ENCODE measurements at places on chromosomes 11 and 22.

- no peak for DNase-seq
These were observed 854.5 kb downstream of the BRD1 start for GRCh38 chr22:48972979-48973693.

DNA sequence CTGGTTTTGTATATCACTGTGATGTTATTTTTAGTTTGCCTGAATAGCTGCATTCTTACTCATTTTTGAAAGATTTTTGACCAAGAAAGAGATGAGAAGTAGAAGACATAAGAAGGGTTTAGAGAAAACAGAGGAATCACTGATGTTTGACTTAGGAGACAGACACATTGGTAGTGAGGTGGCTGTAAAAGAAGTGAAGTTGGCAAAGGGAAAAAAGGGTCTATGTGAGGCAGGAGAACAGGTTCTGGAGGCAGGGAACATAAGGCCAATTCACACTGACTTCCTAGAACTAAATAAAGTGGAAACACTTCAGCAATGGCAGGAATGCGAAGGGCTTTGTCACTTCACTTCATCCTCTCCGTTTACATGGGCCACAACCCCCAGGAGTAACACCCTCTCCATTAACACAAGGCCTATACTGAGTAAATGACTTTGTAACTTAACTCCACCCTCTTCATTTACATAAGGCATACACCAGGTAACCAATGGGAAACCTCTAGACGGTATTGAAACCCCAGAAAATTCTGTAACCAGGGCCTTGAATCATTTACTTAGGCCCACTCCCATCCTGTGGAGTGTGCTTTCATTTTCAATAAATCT lies 36.5 kb downstream of the CTSC start:
- DNase-seq, result no peak

DNA sequence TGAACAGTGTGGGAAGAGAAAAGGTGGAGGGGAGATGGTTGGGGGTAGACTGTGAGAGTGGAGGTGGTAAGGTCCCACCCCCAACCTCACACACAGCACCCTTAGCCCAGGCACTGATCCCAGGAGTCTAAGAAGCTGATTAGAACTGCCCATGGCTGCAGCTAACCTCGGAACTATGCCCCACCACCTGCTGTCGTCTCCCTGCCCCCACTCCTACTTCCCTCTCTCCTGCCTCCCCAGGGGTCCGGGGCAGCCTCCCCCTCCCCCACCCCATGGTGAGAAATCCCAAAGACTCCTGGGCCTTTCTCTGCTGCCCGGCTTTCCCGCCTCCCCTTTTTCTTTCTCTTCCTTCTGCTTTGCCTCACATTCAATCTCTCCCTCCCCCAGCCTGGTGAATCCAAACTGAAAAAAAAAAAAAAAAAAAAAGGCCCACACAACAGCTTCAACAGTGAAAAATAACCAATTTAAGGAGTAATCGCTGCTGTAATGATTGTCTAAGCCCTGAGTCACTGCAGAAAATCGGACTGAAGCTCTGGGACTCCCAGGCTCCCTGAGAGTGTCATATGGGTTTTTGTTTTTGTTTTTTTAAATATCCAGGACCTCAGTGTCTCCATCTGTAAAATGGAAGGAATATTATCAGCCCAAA lies 9.6 kb upstream of the TP53I11 start:
- no peak for DNase-seq

DNA sequence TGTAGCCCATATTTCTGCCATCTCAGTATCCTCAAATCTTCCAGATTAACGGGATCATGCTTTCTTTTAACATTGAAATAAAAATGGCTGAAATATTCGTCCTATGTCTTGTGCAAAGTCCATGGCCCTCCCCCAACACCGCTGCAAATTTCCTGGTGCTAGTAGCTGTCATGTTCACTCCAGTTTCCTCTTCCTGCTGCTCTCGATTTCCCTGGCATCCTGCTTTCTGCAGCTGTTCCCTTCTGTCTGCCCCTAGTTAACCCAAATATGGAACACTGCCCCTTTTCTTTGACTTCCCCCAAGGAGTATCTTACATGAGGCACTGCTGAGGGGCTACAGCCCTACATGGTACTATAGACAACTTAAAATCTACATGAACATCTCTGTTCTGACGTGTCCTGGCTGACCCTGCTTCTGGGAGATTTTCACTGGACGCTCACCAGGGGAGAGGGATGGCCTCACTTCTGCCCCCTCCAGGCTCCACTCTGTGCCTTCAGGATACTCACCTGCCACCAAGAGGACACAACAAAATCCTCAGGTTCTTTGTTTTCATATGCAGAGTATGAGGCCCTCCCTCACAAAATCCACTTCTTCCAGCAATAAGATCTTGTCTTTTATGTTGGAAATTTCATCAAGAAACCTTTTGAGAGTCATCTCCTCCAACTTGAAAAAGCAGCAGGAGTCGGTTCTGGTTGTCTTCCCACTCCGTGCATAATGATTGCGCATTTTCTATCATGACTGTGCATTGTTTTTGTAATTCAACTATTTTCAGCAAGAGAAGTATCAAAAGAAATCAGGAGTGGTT lies 29.5 kb upstream of the SCUBE2 start:
- DNase-seq, result no peak

DNA sequence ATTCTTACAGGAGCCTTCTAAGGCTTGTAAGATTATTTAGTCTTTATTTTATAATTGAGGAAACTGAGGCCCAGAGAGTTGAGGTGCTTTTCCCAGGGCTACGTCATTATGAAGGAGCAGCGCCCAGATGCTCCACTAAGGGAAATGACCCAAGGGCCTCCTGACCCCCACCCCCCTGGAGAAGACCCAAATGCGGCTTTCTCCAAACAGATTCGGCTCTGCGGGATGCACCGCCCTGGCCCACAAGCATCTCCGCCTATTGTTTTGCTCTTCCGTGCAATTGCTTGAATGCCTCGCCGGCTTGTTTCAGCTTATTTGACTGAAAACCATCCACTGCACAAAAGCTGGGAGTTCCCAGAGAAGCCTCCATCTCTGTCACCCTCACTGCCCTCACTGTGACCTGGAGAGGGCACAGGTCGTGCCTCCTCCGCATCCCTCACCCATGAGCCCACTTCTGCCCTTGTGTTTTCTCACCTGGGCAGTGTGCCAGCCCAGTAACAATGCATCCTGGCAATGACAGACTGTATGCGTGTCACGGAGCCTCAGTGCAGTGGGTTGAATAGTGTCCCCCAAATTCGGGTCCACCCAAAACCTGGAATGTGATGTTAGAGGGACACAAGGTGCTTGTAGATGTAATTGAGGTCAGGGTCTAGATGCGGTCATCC lies 790.2 kb downstream of the TBC1D22A start:
- DNase-seq, result no peak

- DNase-seq, result no peak
These were observed 188.4 kb downstream of the SOX6 start for GRCh38 chr11:16167706-16168487.

DNA sequence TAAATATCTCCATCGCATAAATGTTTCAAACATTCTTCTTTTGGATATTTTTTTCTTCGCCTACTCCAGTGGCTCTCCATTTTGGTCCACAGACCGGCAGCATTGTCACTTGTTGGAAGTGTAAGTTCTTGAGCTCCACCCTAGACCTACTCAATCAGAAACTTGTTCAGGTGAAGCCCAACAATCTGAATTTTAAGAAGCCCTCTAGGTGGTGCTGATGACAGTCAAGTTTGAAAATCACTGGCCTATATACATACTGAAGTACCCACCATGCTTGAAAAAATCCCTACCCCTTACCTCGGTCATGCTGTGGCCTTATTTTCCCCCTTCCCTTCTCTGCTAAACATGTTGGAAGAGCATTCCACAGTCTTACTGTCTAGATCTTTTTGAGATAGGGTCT lies 10.2 kb upstream of the ACAT1 start:
- no peak for DNase-seq

DNA sequence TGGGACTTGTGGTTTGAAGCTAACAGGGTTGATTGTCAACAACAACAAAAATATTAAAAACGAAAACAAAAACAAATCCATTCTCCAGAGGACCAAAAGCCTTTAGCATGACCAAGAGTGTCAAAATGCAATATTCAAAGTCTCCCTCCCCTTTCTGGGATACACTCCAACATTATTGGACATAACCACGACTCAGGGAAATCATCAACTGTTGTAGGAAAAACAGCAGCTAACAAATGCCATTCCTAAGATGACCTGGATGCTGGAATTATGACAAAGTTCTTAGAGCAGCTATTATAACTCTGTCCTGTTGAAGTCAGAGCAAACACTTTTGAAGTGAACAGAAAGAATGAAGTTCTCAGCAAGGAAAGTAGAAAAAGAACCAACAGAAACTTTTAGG lies 143.0 kb downstream of the TMEM135 start:
- no peak for DNase-seq

DNA sequence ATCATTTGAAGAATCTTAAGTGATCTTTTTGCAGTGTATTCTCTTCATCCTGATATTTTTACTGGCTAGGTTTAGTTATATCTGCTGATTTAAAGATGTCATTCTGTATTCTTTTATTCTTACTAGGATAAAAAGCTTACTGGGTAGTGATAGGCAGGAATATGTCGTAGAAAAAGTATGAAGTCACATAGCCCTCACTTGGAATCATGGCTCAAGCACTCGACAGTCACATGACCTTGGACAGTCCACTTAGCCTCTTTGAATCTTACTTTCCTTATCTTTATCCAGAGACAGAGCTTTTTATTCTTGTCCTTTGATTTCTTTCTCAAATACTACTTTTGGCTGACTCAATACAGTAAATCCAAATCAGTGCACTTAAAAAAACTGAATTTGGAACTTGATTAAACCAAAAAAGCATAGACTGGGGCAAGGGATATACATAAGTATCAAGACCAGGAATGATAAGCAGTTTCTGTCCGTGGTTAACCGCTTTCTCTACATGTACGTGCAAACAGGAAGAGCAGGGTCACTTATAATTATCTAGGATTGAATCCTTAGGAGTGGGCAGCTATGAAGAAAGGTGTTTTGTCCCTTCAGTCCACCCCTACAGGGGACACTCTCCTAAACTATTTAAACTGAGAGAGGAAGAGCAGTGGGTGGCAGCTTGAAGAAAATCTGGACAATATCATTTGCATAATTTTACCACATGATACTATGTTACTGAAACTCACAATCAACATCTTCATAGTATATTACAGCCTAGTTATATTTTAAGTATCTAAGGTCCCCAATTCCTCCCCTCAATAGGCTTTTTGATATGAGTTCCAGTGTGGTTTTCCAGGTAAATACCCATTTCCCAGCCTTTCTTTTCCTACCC lies 8.0 kb downstream of the MMP7 start:
- no peak for DNase-seq

DNA sequence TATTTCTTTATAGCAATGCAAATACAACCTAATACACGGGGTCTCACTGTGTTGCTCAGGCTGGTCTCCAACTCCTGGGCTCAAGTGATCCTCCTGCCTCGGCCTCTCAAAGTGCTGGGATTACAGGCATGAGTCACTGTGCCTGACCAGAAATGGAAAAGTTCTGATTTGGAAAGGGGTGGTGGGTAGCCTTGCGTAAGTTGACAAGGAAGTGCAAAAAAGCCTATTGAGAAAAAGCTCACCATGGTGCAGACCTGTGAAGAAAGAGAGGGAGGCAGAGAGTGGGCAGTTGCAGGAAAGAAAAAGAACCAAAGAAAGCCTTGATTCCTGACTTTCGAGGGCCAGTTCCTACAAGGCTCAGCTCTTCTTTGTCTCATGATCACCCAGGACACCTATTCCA lies 27.1 kb downstream of the AGBL2 start:
- DNase-seq, result no peak

GRCh38 chr11:115256397-115257197 lies 247.6 kb downstream of the CADM1 start:
- no peak for DNase-seq

- no peak for DNase-seq
These were observed 20.5 kb downstream of the SCUBE2 start for GRCh38 chr11:9070749-9071491.

- no peak for DNase-seq
These were observed 27.4 kb upstream of the HMGXB4 start for GRCh38 chr22:35229865-35230264.

DNA sequence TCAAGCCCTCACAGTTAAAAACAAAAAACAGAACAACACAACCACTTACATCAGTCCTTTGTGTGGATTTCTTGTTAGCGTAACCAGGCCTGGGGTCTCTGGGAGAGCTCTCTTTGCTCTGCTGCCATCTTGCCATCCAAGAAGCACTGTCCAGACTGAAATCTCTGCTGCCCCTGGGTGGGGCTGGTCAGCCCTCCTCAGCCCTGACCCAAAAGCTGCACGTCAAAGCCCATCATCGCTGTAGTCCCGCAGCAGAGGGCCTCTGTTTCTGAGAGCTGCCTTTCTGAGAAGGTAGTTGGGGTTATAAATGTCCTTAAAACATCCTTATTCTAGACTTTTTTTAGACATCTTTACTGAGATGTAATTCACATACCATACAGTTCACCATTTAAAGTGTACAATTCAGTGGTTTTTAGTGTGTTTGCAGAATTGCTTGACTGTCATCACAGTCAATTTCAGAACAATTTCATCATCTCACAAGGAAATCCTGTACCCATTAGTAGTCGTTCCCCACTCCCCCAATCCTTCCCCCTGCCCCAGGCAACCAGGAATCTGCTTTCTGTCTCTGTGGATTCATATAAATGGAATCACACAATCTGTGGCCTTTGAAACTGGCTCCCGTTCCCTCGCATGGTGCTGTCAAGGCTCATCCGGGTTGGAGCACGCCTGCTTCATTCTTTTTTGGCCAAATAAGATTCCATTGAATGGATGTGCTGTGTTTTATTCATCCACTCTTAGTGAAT lies 94.9 kb downstream of the TBC1D22A start:
- DNase-seq, result no peak

GRCh38 chr22:49312601-49313000 lies 515.1 kb downstream of the BRD1 start:
- DNase-seq, result no peak

GRCh38 chr11:107076832-107077231 lies 58.6 kb upstream of the GUCY1A2 start:
- no peak for DNase-seq

DNA sequence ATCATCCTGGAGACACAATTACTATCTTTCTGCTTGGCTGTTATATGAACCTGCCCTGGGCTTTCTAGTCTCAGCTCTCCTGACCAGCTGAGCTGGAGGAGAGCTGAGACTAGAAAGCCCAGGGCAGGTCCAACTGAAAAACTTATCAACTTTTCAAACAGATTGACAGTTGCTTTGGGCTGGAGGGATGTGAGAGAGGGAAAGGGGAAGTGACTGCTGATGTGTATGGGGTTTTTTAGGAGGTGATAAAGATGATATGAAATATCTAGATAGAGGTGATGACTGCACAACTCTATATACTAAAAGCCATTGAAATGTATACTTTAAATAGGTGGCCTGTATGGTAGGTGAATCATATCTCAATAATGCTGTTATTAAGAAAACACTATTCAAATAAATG lies 60.2 kb upstream of the CHRM4 start:
- DNase-seq, result no peak

GRCh38 chr11:57370251-57370650 lies 10.7 kb downstream of the PRG3 start:
- DNase-seq, result no peak
